Heart right ventricle (tissue), 16 donors: ENCODE measurements at places on chromosomes 2 and 18. TPM values are rescaled to one million over a fixed set of nuclear protein-coding genes. Genes with fewer than 3 reads are reported as not detected.

DNA sequence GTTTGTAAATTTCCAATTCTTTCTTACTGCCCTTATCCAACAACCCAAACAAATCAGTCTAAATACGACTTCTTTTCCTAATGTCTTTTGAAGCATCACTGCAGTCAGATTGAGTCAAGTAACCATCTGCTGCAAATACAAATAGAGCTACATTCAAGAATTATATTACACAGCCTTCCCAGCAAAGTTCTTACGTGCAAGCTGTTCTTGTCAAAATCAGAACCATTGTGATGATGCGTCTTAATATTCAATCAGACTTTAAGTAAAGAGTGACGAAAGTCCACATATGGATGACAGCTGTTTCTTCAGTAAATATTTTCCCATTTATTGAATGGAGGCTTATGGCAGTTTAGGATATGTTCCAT, 943.8 kb downstream of the LRP1B start:
- no peak for DNase-seq

- DNase-seq, result no peak
These were observed 60.9 kb upstream of the SLC9A2 start for GRCh38 chr2:102558463-102558862.

- DNase-seq, result no peak
These were observed 34.9 kb downstream of the C18orf54 start for GRCh38 chr18:54392543-54393023.

Gene UPP2
- not detected for total RNA-seq

- DNase-seq, result no peak
These were observed 19.6 kb downstream of the ANO7 start for GRCh38 chr2:241208058-241208457.

Gene WDR7
- 25.2 TPM for total RNA-seq

GRCh38 chr2:178478439-178479274, at the start of gene FKBP7:
Gene FKBP7 (minus strand): TSS chr2:178478600. CDS start chr2:178478499, 101 bp downstream.
- peak; percentile 89 for DNase-seq

DNA sequence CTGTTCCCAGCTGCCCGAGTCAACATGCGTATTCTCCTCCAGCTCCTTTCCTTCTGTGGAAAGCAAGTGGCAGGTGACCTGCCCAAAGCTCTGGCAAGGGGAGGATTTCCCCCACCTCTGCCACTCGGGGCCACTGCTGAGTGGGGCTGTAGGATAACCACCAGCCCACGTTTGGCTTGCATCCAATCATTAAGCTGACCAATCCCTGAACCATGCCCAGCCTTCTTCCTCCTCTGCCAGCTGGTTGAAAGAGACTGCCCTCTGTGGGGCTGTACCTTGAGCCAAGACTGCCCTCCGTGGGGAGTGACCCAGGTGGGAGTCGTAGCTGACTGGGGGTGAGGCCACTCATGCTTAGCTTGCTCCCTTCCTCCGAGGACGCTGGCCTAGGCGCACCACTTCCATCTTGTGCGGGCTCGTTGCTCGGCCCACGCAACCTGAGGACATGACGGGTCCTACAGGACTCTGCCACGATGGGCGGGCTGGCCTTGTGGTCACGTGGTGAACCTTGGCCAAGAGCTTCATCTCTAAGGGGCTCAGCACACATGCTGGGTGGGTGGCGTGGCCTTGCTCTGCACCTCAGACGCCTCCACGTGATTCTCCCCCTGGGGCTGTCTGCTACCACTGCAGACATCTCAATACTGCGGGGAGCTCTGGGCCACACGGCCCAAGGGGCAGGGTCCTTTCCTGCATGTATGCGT, 112.1 kb downstream of the NDUFA10 start:
- DNase-seq, result no peak

Gene KLHL30
- 30.1 TPM for total RNA-seq

- no peak for DNase-seq
These were observed 100.2 kb downstream of the CRIM1 start for GRCh38 chr2:36455788-36456187.

- no peak for DNase-seq
These were observed 17.6 kb downstream of the MCFD2 start for GRCh38 chr2:46898024-46898423.

DNA sequence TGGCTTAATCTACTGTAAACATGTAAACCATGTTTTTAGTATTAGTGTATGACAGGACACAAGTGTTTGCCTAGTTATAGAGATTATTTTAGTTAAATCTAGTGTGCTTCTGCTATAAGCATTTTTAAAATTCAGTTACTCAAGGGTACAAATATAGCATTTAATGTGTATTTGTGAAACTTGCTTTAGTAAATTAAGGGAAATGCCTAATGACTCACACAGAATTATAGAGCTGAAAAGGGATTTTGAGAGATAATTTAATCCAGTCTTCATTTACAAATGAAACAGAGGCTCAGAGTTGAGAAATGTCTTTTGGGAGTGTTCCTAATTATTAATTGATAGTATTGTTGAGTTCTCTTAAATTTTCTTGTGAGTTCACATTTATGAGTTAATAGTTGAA, 8.2 kb downstream of the ACTR3 start:
- DNase-seq, result no peak

DNA sequence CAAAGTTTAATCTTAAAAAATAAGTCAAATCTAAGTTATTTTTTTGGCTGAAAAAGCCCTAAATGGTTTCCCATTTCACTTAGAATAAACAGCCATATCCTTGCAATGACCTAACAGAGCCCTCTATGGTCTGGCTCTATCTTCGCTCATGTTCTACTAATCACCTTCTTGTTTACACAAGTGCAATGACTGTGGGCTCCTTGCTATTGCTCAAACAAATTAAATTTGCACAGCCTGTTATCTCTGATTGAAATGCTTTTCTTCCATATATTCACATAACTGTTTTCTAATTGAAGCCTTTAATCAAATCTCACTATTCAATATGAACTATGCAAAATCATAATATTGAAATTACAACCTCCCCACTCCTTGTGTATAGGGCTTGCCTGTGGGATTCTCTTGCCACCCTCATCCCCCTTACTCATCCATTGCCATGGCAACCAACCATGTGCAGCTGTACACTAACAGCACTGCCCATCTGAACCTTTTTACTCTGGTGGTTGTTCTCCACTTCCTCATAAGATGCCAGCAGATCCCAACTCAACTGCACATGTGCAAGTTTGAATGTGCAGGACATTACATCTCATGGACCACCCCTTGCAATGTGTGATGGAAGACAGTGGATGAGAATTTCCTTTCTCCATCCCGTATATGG, 1083.2 kb downstream of the SOCS6 start:
- no peak for DNase-seq

Gene FOXI3
- total RNA-seq, result not detected

DNA sequence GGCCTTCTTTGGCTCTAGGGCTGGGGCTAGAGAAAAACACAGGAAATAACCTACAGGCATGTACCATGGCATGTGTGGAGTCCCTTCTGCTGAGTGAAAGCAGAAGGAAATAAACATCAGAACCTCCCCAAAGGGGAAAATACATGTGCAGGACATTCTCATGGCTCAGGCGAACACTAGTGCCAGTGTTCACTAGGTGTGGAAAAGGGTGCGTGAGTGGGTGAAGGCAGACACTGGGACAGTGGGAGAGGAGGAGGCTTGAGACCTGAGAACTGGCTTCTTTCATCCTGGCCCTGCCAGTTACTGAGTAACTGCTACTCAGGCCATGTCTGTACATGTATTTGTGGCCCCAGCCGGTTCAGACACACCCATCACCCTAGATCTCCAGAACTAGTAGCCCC, 268.2 kb downstream of the PRKCE start:
- no peak for DNase-seq
